ENCODE measurements at places on chromosomes 4 and X.

DNA sequence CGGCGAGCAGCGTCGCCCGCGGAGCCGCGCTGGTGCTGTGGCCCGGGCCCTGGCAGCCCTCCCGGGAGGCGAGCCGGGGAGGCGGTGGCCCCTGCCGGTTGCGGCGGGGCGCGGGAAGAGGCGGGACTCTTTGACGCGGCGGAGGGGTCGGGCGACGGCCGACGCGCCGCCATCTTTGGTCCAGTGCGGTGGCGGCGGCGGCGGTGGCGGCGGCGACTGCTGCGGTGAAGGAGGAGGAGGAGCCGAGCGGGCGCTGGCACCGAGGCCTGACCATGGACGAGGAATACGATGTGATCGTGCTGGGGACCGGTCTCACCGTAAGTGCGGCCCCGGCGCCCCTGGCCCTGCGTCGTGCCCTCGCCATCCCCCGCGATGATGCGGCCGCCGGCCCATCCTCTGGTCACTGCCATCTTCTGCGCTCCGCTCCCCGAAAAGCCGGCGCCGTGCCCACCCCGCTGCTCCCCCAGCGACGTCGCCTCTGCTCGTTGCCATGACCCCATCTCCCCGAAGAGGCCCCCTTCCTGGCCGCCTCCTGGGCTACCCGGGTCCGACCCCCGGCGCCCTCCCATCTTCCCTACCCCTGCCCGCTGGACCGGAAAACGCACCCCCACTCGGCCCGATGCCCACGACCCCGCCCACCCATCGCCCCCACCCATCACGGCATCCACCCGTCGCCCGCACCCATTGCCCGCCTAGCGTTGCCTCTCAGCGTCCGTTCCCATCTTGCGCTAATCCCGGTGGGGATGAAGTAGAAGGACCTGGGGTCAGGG is at the start of gene GDI1:
Gene GDI1, plus strand, starts transcription at position 172 of the 770 bp plus-strand sequence. Its CDS starts 101 bp downstream, at position 273.
- peak; percentile 32 for DNase-seq

DNA sequence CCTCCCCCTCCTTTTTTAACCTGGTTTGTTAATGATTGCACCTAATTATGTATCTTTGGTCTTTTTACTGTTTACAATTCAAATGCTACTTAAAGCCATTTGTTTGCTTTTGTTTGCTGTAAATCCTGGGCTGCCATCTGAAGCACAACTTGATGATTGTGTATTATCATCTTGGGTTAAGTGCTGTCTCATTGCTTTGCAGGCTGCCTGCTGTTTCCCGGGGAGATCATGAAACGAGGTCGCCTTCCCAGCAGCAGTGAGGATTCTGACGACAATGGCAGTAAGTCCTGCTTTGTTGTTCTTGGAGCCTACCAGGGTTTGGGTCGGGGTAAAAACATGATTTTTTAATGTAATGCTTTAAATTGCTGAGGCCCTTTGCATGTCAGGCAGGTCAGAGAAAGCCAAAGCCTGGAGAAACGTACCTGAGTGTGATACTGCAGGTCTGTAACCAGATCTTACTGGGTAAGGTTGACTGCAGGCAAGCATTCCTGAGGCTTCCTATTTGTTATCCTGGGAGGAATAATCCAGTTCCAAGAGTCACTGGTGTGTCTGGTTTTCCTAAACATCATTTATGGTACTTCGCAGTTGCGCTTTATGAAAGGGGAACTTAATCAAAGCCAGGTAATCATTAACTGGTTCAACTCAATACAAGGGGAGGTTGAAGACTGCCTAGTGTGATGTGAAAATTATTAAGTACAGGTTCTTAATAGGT is 22.2 kb downstream of the JADE1 start:
- DNase-seq = no peak

GRCh38 chr4:54230484-54231418 is 1.7 kb downstream of the PDGFRA start:
- no peak for DNase-seq

DNA sequence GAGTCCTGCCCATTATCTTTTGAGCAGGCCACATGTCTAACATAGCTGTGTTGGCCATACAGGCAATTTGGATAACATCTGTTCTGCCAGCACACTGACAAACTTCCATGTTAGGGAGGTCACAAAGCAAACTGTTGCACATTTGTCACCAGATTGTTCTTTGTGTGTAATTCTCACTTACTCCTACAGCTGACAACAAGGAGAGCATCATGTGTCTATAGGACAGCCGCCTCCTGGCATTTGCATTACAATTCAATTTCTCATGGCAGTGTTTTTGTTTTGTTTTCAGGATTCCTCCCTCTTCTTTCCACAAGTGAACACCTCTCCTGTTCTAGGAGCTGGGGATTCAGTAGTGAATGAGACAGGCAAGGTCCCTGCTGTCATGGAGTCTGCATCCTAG is 94.3 kb upstream of the LEF1 start:
- no peak for DNase-seq

DNA sequence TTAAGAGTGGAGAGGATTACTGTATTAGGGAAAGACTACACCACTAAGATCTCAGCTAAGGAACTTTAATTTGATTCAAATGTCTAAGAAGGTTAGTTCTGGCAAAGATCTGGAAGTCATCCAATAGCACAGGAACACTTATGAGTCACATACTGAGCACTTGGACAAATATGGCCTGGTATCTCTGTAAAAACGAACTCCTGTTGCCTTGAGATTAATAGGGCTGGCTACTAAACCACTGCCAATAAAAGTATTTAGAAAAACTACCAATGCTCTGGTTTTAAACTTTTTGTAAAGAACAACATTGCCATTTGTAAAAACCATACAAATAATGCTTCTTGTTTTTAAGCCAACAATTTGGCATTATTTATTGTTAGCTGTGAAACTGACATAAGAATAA is 70.5 kb downstream of the SEC24D start:
- DNase-seq = no peak

All from SW480 (cell line).